Airway epithelial cell (primary cell): ENCODE measurements at places on chromosomes 2 and 18. TPM values are rescaled to one million over a fixed set of nuclear protein-coding genes. Genes with fewer than 3 reads are reported as not detected.

The MROH2A gene
- not detected in 2 replicates for total RNA-seq

The PROKR1 gene
- total RNA-seq: not detected in 2 replicates

The SS18 gene
- total RNA-seq: 59.1 and 73.6 TPM in 2 replicates

The GATA6 gene
- 4.0 and 5.9 TPM in 2 replicates for total RNA-seq

The AGXT gene
- not detected in 2 replicates for total RNA-seq

The ANKRD44 gene
- total RNA-seq: 1.3 and 1.5 TPM in 2 replicates

The NCKAP5 gene
- total RNA-seq: 1.1 and 1.8 TPM in 2 replicates

The SERPINB11 gene
- 0.05 and 0.35 TPM in 2 replicates for total RNA-seq

The COL5A2 gene
- total RNA-seq: 33.1 and 34.4 TPM in 2 replicates

The OTOF gene
- not detected in 2 replicates for total RNA-seq

The CROCC2 gene
- not detected in 2 replicates for total RNA-seq

The PAIP2B gene
- 5.0 and 5.9 TPM in 2 replicates for total RNA-seq

The ORC2 gene
- total RNA-seq: 9.2 and 17.6 TPM in 2 replicates

The SLC25A52 gene
- total RNA-seq: not detected in 2 replicates

The NEB gene
- 0.07 TPM in 1 of 2 replicates, not detected in the other for total RNA-seq

The ABCB11 gene
- 0.07 and 0.28 TPM in 2 replicates for total RNA-seq

The GALR1 gene
- not detected in 2 replicates for total RNA-seq

The SLC14A1 gene
- total RNA-seq: not detected in 2 replicates

The LOXHD1 gene
- total RNA-seq: not detected in 2 replicates

The DAPL1 gene
- 2.5 and 11.3 TPM in 2 replicates for total RNA-seq

The SLC5A7 gene
- total RNA-seq: not detected in 2 replicates

The UGT1A6 gene
- total RNA-seq: 35.8 and 38.9 TPM in 2 replicates

The ITPRIPL1 gene
- 0.28 and 0.99 TPM in 2 replicates for total RNA-seq

The COLEC11 gene
- total RNA-seq: not detected in 2 replicates

The SERPINB10 gene
- 0.23 and 0.28 TPM in 2 replicates for total RNA-seq

The PSMA8 gene
- not detected in 2 replicates for total RNA-seq

The ACMSD gene
- 0.46 TPM in 1 of 2 replicates, not detected in the other for total RNA-seq

The VWA3B gene
- total RNA-seq: not detected in 2 replicates

The FBXO15 gene
- 1.1 TPM in 1 of 2 replicates, not detected in the other for total RNA-seq
